ENCODE measurements at places on chromosomes 13 and 19.

DNA sequence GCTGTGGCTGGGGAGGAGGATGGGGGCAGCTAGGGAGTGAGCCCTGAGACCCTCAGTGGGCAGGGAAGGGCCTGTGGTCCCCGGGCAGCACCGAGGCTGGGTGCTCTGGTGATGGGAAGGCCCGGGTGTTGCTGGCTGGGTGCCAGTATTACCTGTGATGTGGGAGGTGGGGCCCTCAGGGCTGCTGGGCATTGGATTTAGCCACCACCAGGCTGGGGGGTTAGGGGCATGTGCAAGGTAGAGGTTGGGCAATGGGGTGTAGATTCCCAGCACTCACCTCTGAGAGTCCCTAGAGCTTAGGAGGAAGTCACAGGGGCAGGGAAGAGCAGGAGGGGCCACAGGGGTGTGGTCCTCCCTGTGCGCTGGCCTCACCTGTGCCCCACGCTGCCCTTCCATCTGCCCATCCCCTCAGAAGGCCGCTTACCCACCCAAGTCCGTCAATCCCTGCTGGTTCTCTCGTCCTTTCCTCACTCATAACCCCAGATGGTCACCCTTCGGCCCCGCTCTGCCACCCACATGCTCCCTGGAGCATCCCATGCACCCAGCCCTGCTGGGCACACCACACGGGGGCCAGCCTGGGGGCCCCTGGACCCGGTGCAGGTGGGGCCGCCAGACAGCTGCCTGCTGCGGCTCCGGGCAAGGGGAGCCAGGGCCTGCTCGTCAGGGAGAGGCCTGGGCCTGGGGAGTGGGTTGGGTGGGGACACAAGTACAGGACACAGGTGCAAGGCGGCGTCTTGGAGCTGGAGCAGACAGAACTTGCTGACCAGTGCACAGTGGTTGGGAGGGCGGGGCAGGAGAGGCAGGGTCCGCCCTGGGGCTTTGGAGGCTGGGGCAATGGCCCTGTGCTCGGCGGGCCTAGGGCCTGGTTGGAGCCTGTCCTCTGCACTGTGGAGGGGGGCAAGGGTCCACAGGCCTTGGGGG, 12.5 kb downstream of the EPN1 start:
- DNase-seq = peak; percentile 35

DNA sequence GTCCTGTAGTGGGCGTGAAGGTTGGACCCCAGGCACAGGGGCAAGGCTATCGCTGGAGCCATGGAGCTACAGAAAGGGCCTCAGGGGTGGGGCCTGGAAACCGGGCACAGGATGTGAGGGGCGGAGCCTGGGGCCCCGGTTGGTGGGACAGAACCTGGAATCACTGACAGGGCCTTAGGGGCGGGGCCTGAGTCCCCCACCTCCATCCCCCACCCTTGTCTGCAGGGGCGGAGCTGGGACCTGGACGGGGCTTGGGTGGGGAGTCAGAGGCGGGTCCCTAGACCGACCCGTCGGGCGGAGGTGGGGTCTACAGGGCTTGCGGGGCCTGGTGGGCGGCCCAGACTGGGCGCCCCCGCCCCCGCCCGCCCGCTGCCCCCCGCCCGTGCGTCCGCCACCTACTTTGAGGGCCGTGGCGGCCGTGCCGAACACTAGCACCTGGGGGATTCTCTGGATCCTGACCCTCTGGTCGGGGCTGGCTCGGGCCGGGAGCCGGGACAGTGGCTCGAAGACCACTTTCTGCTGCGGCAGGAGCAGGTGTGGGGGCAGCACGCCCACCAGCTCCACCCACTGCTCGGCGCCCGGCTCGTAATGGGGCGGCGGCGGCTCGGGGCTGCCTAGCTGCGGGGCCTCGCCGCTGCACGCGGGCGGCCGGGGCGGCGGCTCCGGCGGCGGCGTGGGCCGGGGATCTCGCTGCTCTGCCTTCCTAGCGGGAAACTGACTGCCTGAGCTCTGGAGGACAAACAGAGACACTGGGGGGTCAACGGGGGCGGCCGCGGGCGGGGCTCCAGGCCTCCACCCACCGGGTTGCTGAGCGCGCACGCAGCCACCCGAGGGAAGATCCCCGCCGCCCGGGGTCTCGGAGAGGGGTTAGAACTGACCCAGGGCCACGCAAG, 26.3 kb downstream of the DCAF15 start:
- peak; percentile 18 for DNase-seq

DNA sequence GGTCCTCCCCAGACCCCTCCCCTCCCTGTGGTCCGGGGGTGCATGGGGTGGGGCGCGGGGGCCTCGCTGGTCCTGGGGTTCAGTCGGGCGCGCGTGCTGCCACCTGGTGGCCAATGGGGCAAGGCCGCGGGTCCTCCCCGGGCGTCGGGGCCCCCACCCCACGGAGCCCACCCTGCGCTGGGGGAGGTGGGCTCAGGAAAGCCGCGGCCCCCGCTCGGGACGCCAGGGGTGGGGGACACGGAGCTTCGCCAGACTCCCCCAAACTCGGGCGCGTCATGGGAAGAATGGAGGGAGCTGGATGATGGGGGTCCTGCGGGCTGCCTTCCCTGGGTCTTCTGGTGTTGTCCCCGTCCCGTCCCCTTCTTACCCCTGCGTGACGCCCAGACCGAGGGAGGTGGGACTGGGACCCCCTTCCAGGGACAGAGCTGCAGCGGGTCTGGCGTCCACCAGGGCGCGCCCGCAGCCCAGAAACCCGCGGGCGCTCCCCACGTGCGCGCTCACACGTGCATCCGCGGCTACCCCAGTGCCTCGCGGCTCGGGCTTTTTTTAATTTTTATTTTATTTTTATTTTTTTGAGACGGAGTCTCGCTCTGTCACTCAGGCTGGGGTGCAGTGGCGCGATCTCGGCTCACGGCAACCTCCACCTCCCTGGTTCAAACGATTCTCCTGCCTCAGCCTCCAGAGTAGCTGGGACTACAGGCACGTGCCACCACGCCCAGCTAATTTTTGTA, 19.8 kb upstream of the TCF3 start:
- peak; percentile 36 for DNase-seq

GRCh38 chr19:2511991-2512390, 36.1 kb downstream of the GADD45B start:
- no peak for DNase-seq

Data from HT-29 (cell line).